ENCODE measurements at places on chromosomes 3 and 15.
A peak's percentile ranks its signal among the peaks of the same experiment; 100 is the strongest.

DNA sequence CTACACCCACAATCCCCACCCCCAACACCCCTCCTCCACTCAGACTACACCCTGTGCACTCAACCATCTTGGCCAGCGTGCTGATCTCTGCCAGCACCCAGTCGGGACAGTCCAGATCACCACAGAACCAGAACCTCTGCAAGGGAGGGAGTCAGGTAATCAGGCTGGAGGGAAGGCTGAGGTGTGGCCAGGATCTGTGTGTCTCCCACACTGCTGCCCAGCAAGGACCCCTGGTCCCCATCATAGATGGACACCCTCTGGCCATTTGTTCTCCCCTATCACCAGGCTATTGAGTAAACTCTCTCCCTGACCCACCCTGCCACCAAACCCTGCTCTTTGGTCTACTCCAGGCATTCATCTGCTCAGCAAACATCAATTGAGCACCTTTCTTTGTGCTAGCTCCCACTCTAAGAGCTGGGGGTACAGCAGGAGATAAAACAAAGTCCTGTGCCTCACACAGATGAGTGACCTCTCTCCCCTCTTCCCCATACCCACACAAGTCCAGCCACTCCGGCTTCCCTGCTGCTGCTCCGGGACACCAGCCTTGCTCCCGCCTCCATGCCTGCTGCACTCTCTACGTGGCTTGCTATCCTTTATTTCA lies 134.8 kb downstream of the TBC1D2B start:
- H3K36me3 ChIP-seq = no peaks in the 10 kb centered on the region
- H3K27me3 ChIP-seq = peaks cover 8% of the 10 kb centered on the region
- no peak overlapping the region for H3K27ac ChIP-seq
- peaks cover 10% of the 10 kb centered on the region for H3K4me1 ChIP-seq

DNA sequence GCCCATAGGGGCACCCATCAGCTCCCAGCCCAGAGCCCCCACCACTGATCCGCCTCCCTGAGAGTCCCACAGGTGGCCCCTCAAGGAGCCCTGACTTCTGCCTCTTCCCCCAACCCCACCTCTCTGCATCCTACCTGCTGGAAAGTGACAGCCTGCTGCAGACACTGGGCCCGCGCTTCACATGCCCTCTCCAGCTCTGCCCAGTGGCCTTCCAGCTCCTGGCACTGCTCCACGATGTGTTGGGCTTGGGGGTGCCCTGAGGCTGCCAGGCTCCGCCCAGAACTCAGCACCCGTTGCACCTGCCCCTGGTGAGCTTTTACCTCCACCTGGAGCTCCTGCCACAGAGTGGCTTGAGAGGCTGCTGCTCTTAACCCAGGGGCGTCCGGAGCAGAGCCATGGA lies 20.1 kb downstream of the SPTBN5 start:
- H3K4me3 ChIP-seq = no peak overlapping the region
- DNase-seq = no peak
- H3K4me1 ChIP-seq = peaks cover 15% of the 10 kb centered on the region
- H3K27me3 ChIP-seq = peaks cover 6% of the 10 kb centered on the region

DNA sequence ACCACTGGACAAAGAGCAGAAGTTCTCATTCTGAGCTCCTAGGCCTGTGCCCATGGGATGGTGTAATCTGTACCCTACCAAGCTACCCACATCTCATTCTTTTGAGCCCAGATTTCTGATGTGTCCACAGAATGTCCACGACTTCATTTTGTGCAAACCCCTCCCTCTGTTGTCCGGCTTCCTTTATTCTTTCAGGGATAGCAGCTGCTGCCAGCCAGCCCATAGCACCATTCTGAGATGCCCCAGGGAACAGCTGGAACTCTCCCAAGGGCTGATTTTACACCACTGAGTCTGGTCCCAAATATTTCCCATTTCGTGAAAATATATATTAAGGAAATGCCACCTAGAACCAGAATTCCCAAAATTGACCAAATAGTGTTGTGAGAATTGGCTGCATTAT lies 236.6 kb downstream of the SATB1 start:
- H3K4me1 ChIP-seq = no peaks in the 10 kb centered on the region
- no peak for DNase-seq
- H3K27me3 ChIP-seq = no peaks in the 10 kb centered on the region
- H3K27ac ChIP-seq = no peak overlapping the region
- H3K4me3 ChIP-seq = no peak overlapping the region

DNA sequence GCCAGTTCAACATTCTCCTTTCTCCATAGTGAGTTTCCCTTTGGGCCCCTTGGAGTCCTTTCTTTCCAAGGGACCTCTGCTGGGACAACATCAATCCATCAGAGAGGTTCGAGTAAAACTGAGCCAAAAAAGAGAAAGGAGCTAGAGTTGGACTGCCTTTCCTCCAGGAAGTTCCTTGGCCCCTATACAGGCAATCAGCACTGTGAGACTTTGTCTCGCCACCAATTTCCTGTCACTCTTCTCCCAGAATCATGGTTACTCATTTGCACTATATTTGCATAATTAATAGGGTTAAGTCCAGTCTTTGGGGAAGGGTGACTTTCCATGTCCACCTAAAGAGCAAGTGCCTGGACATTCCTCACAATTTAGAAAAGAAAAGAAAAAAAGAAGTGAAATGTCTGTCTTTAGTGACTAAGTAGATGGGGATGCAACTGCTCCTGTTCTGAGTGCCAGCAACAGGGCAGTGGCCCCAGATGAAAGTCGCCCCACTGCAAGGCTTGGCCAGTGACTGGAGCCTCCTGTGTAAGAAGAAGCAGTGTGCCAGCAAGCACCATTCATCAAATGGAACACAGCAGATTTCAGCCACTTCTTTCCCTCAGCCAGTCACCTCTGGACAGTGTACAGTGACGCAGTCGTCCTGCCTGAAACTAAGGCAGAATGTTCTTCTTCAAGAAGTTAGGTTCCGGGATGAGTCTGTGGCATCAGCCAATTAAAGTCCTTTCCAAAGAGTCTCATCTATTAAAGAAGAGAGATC lies 91.6 kb downstream of the FSIP1 start:
- H3K27me3 ChIP-seq = no peaks in the 10 kb centered on the region
- H3K36me3 ChIP-seq = no peaks in the 10 kb centered on the region
- no peak overlapping the region for H3K27ac ChIP-seq
- H3K4me1 ChIP-seq = no peaks in the 10 kb centered on the region

GRCh38 chr15:85770096-85771041 lies 24.4 kb downstream of the KLHL25 start:
- H3K36me3 ChIP-seq = peaks cover 3% of the 10 kb centered on the region
- H3K27me3 ChIP-seq = no peaks in the 10 kb centered on the region
- DNase-seq = no peak

DNA sequence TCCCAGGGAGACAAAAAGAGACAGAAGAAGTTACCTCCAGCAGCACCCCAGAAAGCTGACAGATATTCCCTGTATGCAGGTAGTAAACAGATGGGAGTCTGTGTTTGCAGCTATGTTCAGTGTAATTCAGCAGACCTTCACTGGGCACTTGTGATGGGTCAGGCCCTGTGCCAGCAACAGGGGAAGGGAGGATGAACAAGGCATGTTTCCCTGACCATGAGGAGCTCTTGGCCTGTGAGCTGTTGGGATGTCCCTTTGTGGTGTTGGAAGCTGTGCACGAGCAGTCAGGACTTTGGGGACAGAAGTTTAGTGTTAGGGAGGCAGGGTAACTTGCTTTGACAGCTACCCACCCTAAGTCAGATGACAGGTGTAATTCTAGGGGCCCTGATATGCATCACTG lies 106.0 kb upstream of the TRIM42 start:
- no peak overlapping the region for H3K27ac ChIP-seq
- no peaks in the 10 kb centered on the region for H3K36me3 ChIP-seq
- no peak for DNase-seq
- no peak overlapping the region for H3K4me3 ChIP-seq

- no peak for DNase-seq
- no peak overlapping the region for H3K4me3 ChIP-seq
- H3K27me3 ChIP-seq = no peaks in the 10 kb centered on the region
Observed at GRCh38 chr15:27410996-27411605, 440.1 kb downstream of the GABRG3 start.

- no peak for DNase-seq
- H3K27me3 ChIP-seq = peaks cover 38% of the 10 kb centered on the region
- no peaks in the 10 kb centered on the region for H3K36me3 ChIP-seq
- H3K4me1 ChIP-seq = peaks cover 42% of the 10 kb centered on the region
- H3K27ac ChIP-seq = peak overlapping the region; percentile 69
Observed at GRCh38 chr3:27713435-27714145, 8.5 kb downstream of the EOMES start.

DNA sequence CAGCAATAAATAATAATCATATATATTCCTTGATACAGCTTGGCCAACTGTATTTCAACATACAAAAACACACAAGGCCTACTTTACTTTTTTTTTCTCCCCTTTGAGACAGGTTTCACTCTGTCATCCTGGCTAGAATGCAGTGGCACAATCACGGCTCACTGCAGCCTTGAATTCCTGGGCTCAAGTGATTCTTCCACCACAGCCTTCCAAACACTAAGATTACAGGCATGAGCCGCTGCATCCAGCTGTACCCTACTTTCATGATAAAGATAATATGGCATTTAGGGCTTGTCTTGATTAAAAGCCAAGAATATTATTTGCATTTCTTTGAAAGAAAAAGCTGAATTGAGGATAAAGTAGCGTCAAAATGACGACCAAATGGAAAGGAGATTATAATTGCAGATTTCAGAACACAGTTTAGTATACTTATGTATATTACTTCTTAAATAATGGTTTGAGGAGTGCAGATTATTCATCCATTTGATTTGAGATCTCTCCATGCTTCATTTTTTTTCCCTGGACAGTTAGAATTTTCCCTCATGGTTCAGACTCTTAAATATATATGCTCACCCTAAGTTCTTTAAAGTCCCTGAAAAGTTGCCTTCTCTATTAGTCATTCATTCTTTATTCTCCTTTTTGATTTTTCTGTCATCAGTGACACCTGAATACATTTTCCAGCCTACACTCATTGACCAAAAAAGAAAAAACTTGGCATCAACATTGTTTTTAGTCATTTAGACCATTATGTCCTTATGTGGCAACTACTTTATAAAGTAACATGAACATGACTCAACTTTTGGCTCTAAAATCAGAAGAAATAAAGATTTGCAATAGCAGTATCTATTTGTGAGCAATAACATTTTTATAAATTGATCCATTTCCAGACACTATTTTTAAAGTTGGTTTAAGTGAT lies 48.5 kb upstream of the MLF1 start:
- H3K36me3 ChIP-seq = no peaks in the 10 kb centered on the region
- no peaks in the 10 kb centered on the region for H3K27me3 ChIP-seq
- H3K4me1 ChIP-seq = no peaks in the 10 kb centered on the region
- DNase-seq = no peak
- no peak overlapping the region for H3K4me3 ChIP-seq

GRCh38 chr15:63187589-63188226 lies 1.7 kb upstream of the RAB8B start:
- no peaks in the 10 kb centered on the region for H3K27me3 ChIP-seq
- no peaks in the 10 kb centered on the region for H3K36me3 ChIP-seq
- no peak for DNase-seq
- H3K27ac ChIP-seq = no peak overlapping the region

GRCh38 chr3:35502699-35503098 lies 136.6 kb upstream of the ARPP21 start:
- no peak overlapping the region for H3K27ac ChIP-seq
- H3K4me1 ChIP-seq = no peaks in the 10 kb centered on the region
- no peaks in the 10 kb centered on the region for H3K27me3 ChIP-seq
- H3K36me3 ChIP-seq = no peaks in the 10 kb centered on the region
- DNase-seq = no peak

DNA sequence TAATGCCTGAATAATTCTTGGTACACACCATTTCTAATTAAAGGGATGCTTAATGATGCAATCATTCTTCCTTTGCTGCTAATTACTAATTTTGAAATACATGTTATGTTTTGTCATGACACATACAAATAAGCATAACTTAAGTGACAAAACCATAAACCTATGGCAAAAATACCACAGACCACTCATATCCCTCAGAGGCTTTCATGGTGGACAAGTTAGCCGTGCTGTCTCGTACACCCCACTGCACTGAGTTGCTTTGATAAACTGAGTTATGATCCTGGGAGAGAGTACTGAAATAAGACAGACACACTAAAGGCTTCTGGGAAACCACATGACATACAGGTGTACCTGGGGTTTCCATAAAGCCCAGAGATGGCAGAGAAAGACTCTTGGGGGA lies 913.8 kb downstream of the FHIT start:
- no peak overlapping the region for H3K27ac ChIP-seq
- no peaks in the 10 kb centered on the region for H3K27me3 ChIP-seq
- H3K4me3 ChIP-seq = no peak overlapping the region
- H3K4me1 ChIP-seq = no peaks in the 10 kb centered on the region
- no peaks in the 10 kb centered on the region for H3K36me3 ChIP-seq

- H3K27ac ChIP-seq = no peak overlapping the region
- no peak for DNase-seq
Observed at GRCh38 chr15:28023422-28023821, 75.7 kb downstream of the OCA2 start.

GRCh38 chr3:97882975-97883598 lies 61.3 kb downstream of the CRYBG3 start:
- H3K4me1 ChIP-seq = no peaks in the 10 kb centered on the region
- H3K4me3 ChIP-seq = no peak overlapping the region
- no peak overlapping the region for H3K27ac ChIP-seq
- peak; percentile 0 for DNase-seq
- H3K27me3 ChIP-seq = no peaks in the 10 kb centered on the region

DNA sequence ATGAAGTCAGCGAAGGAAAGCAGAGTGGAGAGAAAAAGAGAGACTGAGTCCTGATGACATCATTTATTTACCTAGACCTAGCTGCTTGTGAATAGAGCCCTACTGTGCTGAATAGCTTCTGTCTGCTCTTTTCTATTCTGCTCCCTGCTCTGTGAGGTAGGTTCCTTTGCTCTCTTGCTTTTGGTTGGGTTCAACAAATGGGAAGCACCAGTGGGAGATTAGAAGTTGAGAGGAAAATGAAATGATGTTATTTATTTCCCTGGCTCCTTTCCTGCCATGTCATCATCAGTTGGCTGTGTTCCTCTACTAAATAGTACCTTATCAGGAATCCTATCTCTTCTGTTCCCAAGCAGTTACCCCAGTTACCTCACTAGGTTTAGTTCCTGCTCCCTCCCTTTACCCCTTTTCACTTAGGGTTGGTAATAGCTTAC lies 23.5 kb downstream of the DTWD1 start:
- H3K4me1 ChIP-seq = no peaks in the 10 kb centered on the region
- H3K27me3 ChIP-seq = no peaks in the 10 kb centered on the region
- peaks cover 3% of the 10 kb centered on the region for H3K36me3 ChIP-seq
- H3K27ac ChIP-seq = no peak overlapping the region
- no peak for DNase-seq

DNA sequence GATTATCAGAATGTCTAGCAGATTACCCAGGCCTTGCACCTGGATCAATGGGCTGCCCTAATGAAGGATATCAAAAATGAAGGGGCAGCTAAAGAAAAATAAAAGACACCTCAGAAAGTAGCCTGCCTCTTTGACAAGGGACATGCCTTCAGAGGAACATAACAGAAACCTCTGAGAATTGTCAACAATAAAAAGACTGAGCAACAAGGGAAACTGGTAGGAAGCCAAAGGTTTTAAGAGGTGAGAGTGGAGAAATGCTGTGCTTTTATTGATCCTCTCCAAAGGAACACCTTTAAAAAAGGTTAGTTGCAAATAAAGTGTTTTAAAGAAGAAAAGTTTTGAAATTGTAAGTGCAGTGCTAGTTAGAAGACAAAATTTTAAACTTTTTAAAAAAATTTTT lies 187.8 kb upstream of the TTC14 start:
- H3K4me1 ChIP-seq = no peaks in the 10 kb centered on the region
- no peak overlapping the region for H3K4me3 ChIP-seq
- H3K27ac ChIP-seq = no peak overlapping the region
- no peaks in the 10 kb centered on the region for H3K27me3 ChIP-seq
